ENCODE measurements at places on chromosomes 5 and 9.

DNA sequence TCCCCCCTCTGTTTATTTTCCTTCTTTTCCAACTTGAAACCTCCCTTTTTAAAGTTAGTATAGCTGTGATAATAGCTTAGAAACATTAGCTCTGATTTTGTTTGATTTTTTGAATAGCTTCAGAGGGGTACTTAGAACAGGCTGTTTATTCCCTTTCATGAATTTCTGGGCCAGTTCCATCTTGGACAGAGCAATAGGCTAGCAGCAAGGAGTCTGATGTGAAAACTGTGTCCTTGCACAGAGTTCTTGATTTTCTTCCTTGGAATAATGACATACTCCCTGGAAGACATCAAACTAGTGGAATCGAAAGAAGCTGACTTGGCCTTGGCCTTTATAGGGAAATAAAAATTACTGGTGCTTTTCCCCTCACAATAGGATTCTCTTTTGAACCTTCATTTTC is 32.9 kb downstream of the NTRK2 start:
- DNase-seq: no peak

DNA sequence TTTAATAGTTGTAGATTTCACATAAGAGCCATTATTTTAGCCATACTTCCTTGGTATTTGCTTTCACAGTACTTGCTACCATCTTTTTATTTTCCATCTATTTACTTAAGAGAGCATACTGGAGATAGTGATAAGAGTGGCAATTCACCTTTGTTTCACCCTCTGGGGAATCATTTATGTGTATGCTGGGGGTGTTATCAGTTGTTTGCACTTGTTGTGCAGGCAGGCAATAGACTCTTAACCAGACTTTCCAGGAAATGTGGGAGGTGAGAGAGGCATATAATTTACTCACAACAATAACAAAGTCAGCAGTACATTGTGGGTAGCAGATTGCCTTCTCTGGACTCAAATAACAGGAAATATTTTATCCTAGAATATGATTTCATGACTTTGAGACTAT is 1018.3 kb downstream of the CDH12 start:
- no peak for DNase-seq

GRCh38 chr5:54785729-54786591 is 199.4 kb downstream of the ESM1 start:
- DNase-seq: no peak

GRCh38 chr9:117697046-117697445 is 7.2 kb upstream of the TLR4 start:
- no peak for DNase-seq

GRCh38 chr9:71814815-71815214 is 46.5 kb upstream of the CEMIP2 start:
- no peak for DNase-seq
